ENCODE measurements at places on chromosomes 5 and 9.

- no peak for DNase-seq
These were observed 322.2 kb downstream of the CEMIP2 start for GRCh38 chr9:71446106-71446472.

- DNase-seq = peak; percentile 40
These were observed 126.8 kb downstream of the EHMT1 start for GRCh38 chr9:137745541-137745991.

GRCh38 chr5:116880150-116880549 is 305.5 kb upstream of the SEMA6A start:
- DNase-seq = no peak

DNA sequence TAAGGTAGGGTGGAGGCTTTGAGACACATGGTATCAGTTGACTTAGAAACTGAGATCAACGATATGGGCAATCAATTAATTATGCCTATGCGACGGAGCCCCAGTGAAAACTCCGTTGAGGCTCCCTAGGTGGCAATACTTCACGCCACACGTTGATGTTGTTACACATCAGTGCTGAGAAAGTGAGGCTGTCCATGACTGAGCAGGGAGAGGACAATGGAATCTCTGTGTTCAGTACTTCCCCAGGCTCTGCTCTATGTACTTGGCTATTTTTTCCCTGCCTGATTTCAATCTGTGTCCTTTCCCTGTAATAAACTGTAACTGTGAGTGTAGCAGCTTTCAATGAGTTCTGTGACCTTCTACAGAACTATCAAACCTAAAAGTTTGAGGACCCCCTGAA is 211.7 kb downstream of the SNCAIP start:
- DNase-seq = no peak

GRCh38 chr5:101664071-101664791 is 631.9 kb downstream of the SLCO4C1 start:
- no peak for DNase-seq

DNA sequence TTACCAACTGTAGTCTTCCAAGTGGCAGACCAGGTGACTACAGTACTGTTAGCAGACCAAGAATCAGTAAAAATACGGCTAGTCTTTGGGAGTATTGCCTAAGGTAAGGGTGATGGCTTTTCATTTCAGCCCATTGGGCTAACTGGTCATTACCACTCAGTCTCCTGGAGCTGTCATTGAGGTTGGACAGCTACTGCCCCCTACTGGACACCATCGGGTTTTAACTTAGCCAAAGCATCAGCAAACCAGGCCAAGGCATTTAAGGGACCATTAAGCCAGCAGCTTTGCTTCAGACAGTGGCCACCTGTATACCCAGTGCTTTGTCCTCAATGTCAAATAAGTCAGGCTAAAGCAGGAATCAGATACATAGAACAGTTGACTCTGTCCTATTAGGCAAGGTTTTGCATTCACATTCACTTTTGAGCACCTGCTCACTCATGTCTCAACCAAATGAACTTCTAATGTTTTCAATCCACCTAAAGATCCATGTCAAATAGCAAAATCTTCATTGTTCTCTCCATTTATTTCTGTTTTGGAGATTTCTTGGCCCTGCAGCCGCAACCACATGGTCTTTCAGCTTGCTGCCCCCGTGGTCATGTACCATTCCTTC is 117.2 kb downstream of the INVS start:
- DNase-seq = peak; percentile 30

- DNase-seq = no peak
These were observed 223.4 kb downstream of the PARP8 start for GRCh38 chr5:50889790-50890189.

DNA sequence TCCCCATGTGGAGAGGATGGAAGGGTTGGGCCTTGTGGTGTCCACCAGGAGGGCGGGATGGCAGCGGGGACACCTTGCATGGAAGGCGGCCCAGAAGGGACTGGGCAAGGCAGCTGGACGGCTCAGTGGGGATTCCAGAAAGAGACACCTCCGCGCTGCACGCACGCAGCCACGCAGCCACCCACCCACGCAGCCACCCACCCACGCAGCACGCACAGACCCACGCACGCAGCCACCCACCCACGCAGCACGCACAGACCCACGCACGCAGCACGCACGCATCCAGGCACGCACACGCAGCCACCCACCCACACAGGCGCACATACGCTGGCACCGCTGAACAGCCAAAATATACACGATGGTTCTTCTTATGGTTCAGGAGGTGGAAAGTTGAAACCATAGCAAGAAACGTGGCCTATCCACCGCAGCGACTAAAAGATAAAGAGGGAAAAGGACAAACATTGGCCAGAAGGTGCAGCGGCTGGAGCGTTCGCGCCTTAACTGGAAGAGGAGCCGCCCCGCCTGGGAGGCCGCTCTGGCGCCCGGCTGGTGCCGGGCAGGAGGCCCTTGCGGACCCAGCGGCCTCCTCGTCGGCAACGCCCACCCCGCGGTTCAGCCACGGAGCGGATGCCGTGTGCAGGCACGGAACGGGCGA is 22.2 kb upstream of the EXOC3 start:
- no peak for DNase-seq

- DNase-seq = no peak
These were observed 87.9 kb upstream of the POU5F2 start for GRCh38 chr5:93829346-93829745.

DNA sequence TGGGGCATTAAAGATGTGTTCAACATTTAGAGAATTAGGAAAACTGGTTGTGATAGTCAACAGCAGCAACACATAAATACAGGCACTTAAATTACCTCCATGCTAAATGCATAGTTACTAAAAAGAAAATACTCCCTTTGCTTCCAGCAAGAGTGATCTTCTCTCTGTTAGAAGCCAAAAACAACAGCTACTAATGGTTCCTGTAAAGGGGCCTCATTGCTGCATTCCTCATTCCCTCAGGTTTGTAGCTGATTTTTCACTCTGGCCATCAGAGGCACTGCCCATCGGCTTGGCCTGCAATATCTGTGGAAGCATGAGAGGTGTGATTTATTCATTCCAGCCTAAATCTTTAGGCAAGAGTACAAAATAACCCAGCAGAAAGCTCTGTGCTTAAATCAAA is 466.0 kb upstream of the ADAMTS16 start:
- no peak for DNase-seq

GRCh38 chr9:103798620-103799019 is 295.5 kb upstream of the SMC2 start:
- no peak for DNase-seq

- no peak for DNase-seq
These were observed 127.1 kb downstream of the TRIO start for GRCh38 chr5:14270209-14270702.

DNA sequence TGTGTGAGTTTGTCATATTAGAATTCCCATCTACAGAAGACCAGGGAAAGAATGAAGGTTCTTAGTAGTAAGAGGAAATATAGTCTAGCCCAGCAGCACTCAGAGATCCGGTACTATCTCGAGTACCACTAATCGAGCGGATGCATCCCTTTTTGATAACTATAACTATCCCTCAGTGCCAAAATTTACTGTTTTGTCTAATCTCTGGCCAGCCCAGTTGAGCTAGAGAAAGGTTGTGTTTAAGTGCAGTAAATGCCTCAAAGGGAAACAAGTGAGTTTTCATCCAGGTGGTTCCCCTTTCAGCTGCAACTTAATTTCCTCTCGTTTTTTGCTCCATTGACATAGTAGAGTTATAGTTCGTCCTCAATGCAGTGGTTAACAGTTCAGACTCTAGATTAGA is 146.7 kb downstream of the GPBP1 start:
- DNase-seq = no peak

- DNase-seq = no peak
These were observed 4.5 kb downstream of the TYRP1 start for GRCh38 chr9:12697719-12698118.

GRCh38 chr9:37511016-37512010 is 25.6 kb downstream of the POLR1E start:
- DNase-seq = no peak

DNA sequence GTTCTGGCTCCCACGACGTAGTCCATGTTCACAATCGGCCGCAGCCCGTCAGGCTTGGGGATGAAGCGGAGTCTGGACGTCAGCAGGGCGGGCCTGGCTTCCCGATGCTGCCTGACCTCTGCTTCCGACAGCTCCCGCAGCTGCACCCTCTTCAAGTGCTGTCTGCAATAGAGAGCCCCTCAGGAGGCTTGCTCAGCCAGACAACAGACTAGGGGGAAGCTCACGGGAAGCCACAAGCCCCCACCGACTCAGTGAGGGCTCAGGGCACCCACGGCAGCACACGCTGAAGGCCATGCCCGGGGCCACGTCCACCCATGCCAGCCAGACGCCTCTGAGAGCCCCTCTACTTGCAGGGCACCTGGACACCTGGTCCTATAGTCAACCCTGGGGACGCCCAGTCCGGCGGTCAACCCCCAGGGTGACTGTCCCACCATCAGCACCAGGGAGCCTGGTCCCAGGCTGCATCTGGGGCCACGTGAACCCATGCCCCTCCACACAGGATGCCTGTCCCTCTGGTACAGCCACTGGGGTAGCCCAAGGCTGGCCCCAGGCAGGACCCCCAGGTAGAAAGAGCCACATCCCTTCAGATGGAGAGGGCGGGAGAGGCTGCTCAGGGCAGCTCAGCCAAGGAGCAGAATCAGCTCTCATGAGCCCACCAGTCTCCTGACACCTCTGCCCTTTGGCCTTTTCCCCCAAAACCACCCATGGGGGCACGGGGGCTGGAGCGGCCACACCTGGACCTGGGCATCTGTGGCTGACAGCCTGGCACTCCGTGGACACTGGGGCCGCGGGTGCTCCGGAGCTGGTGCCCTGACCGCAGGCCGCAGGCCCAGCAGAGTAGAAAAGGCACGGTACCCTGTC is 14.5 kb downstream of the TERT start:
- no peak for DNase-seq

GRCh38 chr5:170716396-170716795 is 67.1 kb upstream of the GABRP start:
- no peak for DNase-seq

GRCh38 chr9:13278368-13279246 is 885 bp downstream of the MPDZ start:
- peak; percentile 76 for DNase-seq

DNA sequence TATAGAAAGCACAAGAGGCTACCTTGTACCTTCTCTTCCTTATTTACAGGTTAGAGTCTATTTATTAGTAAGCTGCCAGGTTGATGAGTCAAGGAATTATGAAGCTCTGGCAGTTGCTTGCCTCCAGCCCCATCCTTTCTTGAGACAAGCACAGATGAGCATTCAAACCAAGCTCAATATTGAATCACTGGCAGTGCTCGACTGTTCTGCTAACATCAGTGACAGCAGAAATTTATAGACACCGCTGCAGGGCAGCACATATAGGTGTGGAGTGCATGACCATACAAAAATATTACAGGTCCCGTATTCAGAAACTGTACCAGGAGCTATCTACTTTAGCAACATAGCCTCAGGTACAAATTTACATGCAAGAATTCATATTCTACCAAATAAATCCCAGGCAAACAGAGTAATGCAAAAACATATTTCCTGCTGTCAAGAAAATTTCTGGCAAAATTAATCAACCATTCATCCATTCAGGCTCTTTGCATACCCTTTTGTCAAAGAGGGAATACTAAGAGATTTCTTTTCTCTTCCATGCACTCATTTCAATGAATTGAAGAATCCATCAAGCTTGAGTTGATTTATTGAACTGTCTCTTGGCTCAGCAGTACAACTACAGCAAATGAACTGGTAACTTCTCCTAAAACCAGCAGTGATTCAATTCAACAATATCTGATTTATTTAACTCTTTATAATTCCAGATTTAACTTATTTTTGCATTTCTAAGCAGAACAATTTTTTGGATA is 26.9 kb upstream of the PCA3 start:
- no peak for DNase-seq

DNA sequence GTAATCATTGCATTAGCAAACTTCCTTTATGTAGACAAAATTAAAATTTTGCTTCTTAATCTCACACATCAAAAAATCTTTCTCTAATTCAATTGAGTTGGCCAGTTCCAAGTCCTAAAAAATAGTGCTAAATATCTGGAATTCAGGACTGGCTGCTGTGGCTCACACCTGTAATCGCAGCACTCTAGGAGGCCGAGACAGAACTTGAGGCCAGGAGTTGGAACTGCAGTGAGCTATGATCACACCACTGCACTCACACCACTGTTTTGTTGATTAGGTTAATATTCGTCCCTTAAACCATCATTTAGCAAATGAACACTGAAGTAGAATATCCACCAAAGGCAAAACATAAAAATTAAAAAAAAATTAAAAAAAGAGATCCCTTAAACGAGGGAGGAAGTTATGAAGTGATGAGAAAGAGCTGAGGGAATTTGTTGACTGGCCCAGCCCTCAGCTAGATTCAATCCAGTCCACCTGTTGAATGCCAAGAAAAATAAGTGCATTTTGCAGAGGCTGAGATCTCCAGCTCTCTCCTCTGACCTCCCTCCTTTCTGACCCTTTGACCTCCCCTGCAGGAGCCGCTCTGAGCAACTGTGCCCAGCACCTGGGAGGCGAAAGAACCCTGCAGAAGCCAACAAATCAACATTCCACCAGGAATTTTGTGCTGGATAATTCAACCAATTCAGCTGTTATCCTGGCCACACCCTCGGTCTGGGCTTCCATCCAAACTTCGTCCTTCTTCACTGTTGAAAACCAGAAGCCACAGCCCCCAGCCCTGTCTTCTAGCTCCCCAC is 96.8 kb downstream of the OR2K2 start:
- DNase-seq = no peak

DNA sequence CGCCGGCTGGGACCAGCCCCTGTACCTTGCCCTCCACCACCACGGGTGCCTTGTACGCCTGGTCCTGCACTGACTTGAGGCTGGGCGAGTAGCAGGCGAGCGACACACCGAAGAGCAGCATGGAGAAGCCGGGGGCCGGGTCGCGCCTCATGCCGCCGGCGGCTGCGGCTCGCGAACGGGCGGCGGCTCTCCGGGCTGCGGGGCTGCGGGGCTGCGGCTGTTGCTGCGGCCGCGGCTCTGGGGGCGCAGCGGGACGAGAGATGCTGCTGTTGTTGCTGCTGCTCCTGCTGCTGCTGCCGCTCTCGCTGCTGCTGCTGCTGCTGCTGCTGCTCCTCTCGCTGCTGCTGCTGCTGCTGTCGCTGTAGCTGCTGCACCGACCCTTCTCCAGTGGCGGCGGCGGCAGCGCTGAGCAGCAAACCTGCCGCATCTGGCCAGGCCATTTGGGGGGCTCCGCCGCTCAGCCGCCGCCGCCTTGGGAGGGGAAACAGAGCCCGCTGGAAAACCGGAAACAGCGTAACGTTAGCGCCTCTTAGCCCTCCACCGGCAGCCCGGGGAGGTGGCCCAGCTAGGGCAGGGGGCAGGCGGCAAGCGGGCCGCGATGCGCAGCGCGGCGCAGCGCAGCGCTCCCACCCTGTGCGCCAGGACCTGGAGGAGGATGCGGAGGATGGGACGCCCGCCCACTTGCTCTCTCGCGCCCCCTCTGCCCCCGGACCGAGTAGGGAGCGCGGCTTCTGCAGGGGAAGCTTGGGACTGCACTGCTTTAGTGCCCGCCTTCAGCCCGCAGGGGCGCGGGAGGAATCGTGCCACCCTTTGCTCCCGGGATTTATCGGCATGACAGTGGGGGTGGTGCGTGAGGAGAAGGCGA is at the start of gene NRG2:
Gene NRG2 (minus strand): TSS at position 657 of the 865 bp plus-strand sequence.
- peak; percentile 16 for DNase-seq

DNA sequence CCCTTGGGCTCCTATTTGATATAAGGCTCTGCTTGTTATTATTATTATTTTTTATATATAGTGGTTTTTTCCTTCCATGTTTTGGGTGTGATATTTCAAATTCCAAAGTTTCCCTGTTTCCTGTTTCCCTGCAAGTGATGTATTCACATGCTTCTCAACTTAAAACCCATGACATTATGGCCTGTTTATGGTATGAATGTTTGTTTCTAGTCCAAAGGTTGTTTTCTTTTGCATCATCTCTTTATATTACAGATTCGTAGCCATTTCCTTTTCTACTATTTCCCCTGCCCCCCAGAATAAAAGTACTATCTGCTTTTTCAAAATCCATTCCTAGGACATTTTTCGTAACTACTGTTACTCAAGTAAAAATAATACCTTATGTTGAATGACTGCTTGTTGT is 7.5 kb downstream of the SEMA6A start:
- DNase-seq = no peak

All from prostate gland (tissue), 2 donors.